HT-29 (cell line): ENCODE measurements at places on chromosomes 2 and 18.

DNA sequence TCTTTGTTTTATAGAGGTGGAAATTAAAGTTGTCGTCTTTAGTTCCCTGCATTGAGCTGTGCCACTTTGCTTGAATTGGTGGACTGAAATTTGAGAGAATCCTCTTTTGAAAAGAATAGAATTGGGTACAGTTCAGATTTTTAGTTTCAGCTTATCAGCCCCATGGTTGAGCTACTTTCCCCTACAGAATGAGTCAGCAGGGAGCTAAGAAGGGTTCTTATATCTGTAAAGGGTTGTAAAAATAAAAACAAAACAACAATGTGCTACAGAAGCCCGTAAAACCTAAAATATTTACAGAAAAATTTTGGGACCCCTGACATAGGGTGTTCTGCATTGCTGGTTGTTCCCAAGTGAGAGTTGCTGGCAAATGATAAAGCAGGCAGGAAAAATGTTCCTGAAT lies 12.6 kb downstream of the SLC20A1 start:
- no peak for DNase-seq

DNA sequence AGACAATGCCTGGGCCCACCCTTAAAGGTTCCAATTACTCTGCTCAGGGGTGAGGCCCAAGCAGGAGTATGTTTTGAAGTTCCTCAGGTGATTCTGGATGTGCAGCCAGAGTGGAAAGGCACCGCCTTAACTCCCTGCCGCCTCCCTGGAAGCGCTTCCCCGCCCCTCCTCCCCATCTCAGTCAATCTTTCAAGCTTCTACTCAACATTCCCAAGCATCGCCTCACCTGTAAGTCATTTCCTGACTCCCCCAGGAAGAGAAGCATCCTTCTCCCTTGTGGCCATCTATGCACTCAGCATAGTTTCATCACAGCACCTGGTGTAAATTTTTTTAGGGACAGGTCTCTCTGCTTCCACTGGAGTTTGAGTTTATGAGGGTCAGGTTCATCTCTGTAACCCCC lies 67.5 kb downstream of the MYL12B start:
- no peak for DNase-seq

DNA sequence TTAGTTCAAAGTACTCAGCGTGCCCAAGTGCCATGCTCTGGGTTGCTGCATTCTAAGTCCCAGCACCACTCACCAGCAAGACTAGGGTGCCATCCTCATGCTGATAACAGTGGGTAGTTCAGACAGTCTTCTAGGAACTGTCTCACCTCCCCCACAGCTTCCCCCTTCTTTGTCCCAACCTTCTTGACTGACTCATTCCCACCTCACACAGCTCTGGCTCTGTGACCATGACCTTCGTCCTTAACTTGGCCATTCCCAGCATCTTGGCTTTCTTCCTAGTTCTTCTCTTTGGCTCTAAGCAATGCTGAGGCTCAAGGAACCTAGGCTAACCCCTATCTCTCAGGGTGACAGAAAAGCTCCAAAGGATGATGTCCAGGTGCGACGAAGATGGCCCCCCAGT lies 20.0 kb upstream of the CXCR4 start:
- no peak for DNase-seq

DNA sequence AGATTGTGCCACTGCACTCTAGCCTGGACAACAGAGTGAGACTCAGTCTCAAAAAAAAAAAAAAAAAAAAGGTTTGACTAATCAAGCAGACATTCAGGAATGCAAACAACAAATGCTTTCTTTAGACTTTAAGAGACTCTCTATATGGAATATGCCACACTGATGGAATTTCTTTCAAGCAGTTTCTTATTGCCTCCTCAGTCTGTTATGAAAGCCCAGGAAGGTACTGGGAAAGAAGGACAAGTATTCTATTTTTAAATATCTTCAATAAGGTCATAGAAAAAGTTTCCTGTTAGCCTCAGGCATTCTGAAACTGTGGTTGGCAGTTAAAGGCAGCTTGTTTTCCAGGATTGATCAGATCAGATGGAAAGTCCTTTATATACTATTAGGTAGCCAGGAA lies 241.6 kb downstream of the PIK3C3 start:
- DNase-seq, result no peak
